ENCODE measurements at places on chromosomes 2 and 18.

- no peak for DNase-seq
Measured at GRCh38 chr2:194319222-194319992, 1337.6 kb upstream of the SLC39A10 start.

GRCh38 chr2:5915881-5916310 is 223.7 kb downstream of the SOX11 start:
- no peak for DNase-seq

DNA sequence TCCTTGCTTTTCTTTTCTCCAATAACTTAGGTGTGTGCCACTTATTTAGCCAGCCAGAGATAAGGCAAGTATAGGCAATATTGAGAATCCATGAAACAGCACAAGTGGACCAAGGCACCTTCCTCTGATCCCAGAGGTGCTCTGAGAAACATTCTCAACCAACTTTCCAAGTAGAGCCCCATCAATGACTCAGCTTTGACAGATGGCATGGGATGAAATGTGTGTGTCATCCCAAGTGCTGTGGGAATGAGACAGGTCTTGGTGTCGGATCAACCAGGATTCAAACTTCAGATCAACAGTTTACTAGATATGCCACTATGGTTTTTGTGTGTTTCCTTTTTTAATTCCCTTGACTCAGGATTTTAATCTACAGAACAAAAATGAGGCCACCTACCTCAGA is 164.0 kb downstream of the GRB14 start:
- DNase-seq, result no peak

DNA sequence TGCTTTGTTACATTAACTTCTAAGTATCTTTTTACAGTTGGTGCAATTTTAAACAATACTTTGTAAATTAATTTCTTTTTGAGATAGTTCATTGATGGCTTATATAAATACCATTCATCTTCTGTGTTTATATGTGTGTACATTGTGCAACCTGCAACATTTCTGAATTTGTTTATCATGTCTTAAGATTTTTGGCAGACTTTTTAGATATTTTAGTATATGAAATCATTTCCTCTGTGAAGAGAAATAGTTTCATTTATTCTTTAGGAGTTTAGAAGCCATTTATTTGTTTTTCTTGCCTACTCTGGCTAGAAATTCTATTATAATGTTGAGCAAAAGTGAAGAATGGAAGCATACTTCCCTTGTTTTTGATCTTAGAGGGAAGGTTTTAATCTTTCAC is 337.8 kb upstream of the DSEL start:
- no peak for DNase-seq

GRCh38 chr2:207066791-207067460 is 98.8 kb downstream of the KLF7 start:
- DNase-seq, result no peak

- DNase-seq, result no peak
Measured at GRCh38 chr2:70828115-70828514, 7.5 kb downstream of the CD207 start.

GRCh38 chr2:160351956-160352355 is 141.7 kb downstream of the RBMS1 start:
- DNase-seq, result no peak

DNA sequence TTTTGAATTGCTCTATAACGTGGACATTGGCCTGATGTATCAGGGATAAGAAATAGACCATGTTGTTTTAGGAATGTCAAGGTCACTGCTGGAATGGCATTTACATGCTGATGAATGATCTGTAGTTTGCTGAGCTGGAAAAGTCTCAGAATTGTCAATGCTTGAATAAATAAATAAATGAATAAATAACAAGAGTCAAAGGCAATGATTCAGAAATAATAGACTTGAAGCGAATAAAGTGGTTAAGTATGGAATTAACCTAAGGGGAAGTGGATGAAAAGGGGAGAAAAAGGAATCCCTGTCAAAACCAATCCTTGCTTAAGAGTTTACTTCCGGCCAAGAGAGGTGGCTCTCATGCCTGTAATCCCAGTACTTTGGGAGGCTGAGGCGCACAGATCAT is 1620.0 kb downstream of the SUCLG1 start:
- DNase-seq, result no peak

DNA sequence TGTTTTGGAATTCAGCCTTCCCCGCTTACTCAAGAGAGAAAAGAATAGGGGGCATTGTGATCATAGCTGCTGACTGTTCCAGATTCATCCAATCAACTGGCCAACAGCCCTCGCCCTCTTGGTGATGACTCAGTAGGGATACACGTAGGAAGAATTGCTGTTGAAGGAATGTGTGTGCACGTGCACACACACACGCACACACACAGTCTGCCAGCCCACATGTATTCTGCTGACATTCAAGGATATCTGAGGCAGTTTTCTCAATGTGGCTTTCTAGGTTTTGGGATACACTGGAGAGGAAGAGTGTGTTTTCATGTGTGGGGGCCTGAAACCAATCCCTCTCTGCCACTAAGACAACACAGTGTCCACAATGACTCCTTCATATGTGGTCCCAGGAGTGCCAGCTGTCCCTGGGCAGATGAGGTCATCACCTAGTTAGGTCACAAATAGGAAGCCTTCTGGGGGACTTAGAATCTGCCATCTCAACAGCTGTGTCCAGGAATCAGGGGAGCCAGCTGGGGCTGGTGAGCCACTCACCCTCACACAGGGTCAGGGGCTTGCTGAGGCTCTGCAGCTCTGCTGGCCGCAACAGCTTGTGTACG is 352.6 kb downstream of the SS18 start:
- DNase-seq, result no peak

GRCh38 chr18:12839057-12839525 is 44.9 kb downstream of the PTPN2 start:
- DNase-seq, result no peak

GRCh38 chr2:60383401-60384143 is 169.9 kb downstream of the BCL11A start:
- DNase-seq, result no peak

- no peak for DNase-seq
Measured at GRCh38 chr2:226699321-226699720, 100.3 kb downstream of the IRS1 start.

DNA sequence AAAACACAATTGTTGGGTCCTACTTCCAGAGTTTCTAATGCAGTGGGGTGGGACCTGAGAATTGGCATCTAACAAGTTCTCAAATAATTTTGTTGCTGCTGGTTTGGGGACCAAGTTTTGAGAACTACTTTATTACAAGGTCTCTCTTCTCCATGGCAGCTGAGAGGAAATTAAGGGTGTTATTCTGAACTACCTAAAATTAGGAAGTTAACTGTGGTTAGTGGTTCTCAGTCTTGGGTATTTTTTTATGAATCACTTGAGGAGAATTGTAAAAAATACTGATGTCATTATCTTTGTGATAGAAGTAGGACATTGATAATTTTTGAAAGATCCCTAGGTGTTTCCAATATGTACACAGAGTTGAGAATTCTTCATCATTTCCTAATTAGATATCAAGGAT is 210.2 kb downstream of the MC4R start:
- no peak for DNase-seq

- no peak for DNase-seq
Measured at GRCh38 chr2:238123218-238123971, 15.1 kb upstream of the KLHL30 start.

DNA sequence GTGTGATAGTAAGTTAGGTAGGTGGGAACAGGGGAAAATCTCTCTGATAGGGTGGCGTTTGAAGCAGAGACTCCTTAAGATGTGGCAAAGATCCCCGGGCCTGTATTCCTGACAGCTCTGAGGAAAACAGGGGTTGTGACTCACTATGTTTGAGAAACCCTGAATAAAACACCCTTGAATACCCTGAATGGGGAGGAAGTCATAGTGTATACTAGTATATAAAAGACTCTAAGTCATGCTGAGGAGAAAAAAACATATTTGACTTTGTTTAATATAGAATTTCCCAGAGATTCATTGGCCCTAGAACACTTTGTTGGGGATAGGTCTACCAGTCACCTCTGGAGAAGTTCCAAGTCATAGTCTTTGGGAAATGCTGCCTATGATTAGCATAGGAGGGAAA is 590.9 kb downstream of the IRS1 start:
- DNase-seq, result no peak

DNA sequence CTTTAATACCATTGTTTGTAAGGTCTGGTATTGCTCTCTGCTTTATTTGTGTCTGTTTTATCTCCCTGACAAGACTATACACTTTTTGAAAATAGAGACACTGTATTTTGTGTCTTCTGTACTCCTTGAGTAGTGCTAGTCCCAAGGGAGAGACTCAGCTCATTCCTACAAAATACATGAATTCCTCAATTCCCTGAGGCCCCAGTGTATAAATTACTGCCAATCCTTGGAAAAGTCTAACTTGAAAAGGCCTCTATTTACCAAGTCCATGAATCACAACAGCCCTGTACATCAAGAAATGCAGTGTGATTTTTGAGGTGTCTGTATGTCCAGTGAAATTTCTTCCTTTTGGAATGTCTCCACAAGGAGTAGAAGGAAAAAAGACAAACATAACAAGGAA is 34.9 kb upstream of the NEDD4L start:
- no peak for DNase-seq

- DNase-seq, result no peak
Measured at GRCh38 chr2:88503771-88504170, 51.3 kb upstream of the FOXI3 start.

GRCh38 chr2:239811111-239811781 is 213.9 kb downstream of the NDUFA10 start:
- no peak for DNase-seq

- no peak for DNase-seq
Measured at GRCh38 chr2:110818767-110819481, 86.6 kb downstream of the ACOXL start.

GRCh38 chr2:172097557-172098131 is 5.1 kb downstream of the DLX2 start:
- no peak for DNase-seq

Measured in T-helper 1 cell (primary cell).